ENCODE measurements at places on chromosomes 7 and 10. TPM values are rescaled to one million over a fixed set of nuclear protein-coding genes. Genes with fewer than 3 reads are reported as not detected.

Gene PPA1
- 167 TPM for total RNA-seq

Gene HECW1
- total RNA-seq = 1.8 TPM

Gene KNDC1
- total RNA-seq = 0.15 TPM

Gene LIPF
- not detected for total RNA-seq

Gene ADD3
- 44.2 TPM for total RNA-seq

Gene AS3MT
- 6.7 TPM for total RNA-seq

Gene TCERG1L
- total RNA-seq = not detected

Gene IKZF5
- total RNA-seq = 1.7 TPM

Gene MLXIPL
- 2.4 TPM for total RNA-seq

Gene GPAM
- total RNA-seq = 6.6 TPM

Gene PRLHR
- total RNA-seq = not detected

Gene ZNF273
- total RNA-seq = 4.3 TPM
